Central memory CD4-positive, alpha-beta T cell (primary cell): ENCODE measurements at places on chromosomes 1 and 21.

DNA sequence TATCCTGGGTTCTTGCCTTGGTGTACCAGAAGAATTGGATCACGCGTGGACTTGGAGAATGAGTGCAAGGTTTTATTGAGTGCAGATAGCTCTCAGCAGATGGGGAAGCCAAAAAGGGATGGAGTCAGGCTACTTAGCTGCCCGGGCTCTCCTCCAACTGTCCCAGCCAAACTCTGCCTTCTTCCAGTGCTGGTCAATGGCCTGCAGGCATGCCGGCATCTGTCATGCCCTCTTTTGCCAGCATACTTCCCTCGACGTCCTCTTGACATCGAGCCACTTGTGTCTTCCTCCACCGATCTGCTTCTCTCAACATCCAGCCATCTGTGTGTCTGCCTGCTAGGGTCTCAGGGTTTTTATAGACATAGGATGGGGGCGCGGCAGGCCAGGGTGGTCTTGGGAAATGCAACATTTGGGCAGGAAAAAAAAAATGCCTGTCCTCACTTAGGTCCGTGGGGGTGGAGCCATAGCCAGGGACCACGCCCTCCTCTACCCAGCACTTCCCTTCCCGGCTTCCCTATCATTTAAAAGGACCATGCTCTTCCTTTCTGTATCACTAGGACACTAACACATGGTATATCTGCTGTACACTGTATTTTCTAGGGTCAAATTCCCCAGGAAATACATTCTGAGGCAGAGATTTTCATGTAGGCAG lies 47.0 kb upstream of the BCAR3 start:
- no peak for DNase-seq

GRCh38 chr1:229943988-229944743 lies 122.9 kb upstream of the GALNT2 start:
- no peak for DNase-seq

DNA sequence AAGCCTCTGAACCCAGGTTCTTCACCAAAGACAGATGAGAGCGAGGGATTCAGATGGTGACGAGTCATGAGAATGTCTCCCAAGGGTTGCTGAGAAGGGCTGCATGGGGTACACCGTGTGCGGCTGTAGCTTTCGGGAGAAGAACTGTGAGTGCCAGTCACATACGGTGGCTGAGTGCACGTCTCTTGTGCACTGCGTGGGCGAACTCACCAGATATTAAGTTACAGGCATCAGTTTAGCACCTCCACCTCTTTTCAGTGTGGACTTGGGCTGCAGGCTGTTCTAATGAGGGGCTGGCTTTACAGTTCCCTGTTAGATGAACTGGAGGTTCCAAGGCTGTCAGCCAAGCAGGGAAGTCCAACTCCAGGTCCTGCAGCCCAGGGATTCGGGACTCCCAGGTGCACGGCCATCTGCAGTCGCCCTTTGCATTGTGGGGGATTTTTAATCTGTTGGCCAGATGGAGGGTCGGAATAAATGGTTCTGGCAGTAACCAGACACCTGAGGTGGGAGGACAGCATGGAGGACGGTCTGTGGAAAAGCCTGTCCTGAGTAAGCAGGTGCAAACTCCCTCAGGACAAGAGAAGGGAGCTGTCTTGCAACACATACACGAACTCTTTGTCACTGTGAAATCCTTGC lies 26.5 kb upstream of the AVPR1B start:
- DNase-seq: no peak

GRCh38 chr1:19452221-19452663 lies 33.1 kb downstream of the CAPZB start:
- no peak for DNase-seq

DNA sequence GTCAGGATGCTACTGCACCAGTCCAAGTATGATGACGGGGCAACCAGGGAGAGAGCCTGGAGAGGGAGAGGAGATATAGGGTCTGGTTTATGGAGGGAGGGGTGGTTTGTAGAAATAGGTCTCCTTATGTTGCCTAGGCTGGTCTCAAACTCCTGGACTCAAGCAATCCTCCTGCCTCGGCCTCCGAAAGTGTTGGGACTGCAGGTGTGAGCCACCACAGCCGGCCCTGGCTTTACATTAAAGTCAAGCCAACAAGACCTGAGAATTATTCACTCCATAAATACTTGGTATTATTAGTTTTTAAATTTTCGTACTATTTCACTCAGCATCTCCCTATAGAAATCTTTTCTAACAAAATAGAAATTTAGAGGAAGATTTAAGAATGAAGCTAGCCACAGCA lies 86.8 kb downstream of the MATN1 start:
- DNase-seq: no peak

DNA sequence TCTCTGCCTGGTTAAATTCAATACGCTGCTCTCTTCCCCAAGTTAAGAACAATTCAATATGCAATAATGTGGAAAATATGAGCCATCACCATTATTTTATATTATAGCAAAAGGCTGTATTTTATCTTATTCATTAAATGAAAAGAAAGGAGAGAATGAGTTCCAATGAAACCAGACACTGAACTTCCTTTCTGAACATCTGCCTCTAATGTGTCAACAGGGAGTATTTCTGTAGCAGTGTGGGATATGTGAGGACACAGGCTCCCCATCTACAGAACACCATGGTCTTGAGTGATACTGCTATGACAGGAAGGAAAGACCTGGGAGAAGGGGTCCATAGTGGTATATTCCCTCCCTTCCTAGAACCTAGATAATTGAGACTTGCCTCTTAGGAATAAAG lies 46.3 kb downstream of the CASQ2 start:
- no peak for DNase-seq

- DNase-seq: no peak
These were observed 12.0 kb downstream of the ERVH48-1 start for GRCh38 chr21:42913476-42913875.

DNA sequence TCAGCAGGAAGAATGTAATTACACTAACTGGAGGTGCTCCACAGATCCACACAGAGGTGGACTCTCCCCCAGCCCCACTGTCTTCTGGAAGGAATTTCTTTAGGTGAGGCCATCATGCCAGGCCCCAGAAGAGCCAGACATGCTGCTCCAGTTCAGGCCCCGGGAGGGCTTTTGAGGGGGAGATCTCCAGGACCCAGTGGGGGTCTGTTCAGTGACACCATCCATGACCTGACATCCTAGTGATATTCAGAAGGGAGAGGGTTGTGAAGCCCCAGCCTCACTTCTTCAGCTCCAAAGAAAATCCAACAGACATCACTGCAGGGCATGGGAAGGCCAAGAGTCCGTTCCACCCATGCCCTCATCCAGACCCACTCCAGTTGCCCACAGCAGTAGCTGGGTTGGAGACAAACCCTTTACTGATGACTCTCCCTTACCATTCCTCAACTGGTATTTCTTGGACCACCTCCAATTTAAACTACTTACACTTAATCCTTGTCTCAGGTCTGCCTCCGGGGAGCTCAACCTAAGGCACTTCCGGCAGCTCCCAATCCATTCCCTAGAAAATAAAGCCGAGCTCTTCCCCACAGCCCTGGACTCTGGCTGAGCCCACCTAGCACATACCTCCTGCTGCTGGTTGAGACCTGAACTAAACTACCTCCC lies 39.2 kb downstream of the CSMD2 start:
- no peak for DNase-seq

DNA sequence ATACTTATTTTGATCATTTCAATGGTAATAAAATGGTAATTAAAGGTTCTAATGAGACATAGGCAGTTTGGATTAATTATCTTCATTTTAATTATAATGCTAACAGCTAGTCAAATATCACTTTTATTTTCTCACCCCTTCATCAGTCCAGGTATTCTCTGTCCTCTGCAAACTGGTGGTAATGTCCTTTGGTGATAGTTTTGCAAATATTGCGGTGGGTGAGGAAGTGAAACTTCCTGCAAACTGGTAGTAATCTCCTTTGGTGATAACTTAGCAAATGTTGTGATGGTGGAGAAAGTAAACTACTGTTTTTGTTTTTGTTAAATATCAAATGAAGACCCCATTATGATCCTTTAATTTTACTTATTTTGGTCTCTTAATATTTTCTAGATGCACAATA lies 209.0 kb downstream of the AMY1C start:
- DNase-seq: no peak

DNA sequence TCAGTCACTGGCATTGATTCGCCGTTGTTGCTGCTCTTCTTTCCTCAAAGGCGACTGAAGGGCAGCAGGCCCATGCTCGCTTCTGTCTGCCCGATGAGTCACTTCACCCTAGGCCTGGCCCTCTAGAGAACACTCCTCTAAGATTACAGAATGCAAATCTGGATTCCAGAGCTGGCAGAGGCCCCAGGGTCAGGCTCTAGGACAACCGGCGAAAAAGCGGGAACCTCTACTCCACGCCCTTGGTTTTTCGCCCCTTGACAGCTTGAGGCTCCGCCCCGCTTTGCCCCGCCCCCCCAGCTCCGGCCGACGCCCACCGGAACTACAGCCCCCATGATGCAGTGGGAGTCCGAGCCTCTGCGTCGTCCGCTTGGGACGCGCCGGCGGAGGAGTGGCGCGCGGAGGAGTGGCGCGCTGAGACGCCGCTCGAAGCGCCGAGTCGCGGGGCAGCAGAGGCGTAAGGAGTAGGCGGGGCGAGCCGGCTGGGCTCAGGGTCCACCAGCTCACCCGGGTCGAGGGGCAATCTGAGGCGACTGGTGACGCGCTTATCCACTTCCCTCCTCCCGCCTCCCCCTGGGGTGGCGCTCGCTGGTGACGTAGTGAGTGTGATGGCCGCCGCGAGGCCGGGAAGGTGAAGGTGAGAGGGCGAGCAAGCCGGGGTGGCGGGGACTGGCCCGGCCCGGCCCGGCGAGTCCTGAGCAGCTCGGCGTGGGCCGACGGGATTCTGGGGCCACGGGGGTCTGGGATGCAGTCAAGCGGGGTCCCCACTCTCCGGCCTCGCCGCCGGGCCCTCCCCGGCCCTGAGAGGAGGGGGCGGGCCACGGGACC lies at the start of gene MFN2:
Gene MFN2, plus strand, starts transcription at position 594 of the 825 bp plus-strand sequence. CDS start 8,725 bp downstream, outside the sequence.
- peak; percentile 92 for DNase-seq

DNA sequence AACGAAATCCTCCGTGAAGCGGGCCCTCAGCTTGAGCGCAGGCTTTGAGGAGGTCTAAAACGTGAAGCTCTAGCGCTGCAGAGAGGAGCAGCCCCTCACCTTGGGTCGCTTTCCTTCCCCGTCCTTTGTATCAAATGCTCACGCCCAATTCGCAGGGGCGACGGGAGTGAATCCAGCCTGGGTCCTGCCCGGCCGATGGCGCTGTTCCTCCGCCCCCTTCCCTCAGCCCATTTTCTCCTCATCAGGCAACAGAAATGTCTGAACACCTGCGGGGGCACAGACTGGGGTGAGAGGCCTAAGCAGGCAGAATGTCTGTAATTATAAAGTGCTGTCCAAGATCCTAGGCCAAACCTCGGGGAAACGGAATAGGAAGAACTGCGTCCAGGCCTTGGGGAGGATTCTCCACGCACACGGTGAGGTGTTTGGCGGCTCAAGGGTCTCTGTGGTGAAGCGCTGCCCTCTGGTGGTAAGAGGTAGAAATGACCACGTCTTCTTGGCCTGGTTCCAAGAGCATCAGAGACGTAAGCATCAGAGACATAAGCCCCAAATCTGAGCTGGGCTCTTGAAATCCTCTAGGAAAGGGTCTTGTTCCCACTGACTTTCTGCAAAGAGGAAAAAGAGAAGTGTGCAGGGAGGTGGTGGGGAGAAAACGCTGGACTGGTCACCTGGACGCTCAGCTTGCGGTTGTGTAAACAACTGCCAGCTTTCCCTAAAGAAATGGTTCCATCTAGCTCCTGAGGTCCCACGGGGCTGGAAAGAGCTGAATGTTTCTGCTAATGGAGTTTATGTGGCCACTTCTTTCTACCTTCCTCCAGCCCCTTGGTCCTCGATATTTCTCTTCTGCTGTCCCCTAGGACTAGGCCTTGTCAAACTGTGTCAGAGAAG lies 92.1 kb upstream of the CD53 start:
- DNase-seq: peak; percentile 72

DNA sequence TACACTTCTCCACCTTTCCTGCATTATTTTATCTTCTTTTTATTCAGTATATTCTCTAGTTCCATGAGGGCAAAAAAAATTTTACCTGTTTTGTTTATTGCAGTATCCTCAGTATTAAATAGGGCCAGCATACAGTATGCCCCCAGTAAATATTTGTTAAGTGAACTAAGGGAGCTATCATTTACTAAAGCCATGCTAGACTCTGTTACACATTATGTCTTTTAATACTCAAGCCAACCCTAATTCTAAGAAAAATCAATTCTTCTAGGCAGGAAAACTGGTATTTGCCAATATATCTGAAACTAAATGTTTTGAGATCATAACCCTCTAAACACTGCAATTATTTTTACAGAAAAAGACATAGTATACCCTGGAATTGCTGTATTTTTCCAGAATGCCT lies 18.3 kb downstream of the TMEM50A start:
- no peak for DNase-seq

DNA sequence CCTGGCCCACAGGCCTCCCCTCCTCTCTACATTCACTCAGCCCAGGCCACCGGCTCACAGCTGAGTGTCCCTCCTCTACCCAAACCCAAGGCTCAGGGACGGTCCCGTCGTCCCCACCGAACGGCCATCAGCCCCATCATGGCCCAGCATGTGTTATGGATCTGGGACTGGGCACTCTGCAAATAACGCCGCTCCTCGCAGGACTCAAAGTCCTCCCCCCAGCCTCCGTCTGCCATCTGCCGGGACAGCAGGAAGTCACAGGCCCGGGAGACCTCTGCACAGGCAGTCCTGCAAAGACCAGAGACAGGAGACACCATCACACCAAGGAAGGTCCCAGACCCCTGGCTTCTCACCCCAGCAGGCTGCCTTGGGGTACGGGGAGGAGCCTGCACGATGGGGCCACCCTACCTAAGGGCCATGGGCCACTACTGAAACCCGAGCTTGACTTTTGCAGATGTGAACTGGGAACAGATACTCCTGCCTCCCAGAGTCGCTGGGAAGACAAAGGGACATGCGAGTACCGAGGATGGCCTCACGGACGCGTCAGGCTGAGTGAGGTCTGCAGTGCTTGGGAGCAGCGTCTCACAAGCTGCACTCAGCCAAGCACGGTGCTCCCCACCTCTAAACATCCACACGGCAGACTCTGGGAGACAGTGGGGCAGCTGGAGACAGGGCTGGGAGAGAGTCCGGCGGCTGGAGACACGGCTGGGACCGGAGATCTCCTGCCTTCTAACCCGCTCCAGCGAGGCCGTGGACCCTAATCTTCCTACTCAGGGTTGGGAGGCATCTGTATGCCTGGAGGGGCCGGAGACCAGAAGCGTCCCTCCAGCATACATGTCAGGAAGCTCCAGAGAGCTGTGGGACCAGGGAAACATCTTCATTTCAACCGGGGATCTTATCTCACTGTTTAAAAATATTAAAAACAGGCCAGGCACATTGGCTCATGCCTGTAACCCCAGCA lies 10.4 kb upstream of the SPATC1L start:
- no peak for DNase-seq

GRCh38 chr1:11967028-11967547 lies 13.2 kb upstream of the MFN2 start:
- no peak for DNase-seq

GRCh38 chr1:175129182-175129581 lies 61.5 kb downstream of the TNN start:
- no peak for DNase-seq
